ENCODE measurements at places on chromosomes 3 and 15.
A peak's percentile ranks its signal among the peaks of the same experiment; 100 is the strongest.

- no peak for DNase-seq
Observed at GRCh38 chr3:116586285-116586944, 123.2 kb upstream of the TUSC7 start.

GRCh38 chr3:114005481-114005880 is 50.8 kb downstream of the CCDC191 start:
- DNase-seq = peak; percentile 72

DNA sequence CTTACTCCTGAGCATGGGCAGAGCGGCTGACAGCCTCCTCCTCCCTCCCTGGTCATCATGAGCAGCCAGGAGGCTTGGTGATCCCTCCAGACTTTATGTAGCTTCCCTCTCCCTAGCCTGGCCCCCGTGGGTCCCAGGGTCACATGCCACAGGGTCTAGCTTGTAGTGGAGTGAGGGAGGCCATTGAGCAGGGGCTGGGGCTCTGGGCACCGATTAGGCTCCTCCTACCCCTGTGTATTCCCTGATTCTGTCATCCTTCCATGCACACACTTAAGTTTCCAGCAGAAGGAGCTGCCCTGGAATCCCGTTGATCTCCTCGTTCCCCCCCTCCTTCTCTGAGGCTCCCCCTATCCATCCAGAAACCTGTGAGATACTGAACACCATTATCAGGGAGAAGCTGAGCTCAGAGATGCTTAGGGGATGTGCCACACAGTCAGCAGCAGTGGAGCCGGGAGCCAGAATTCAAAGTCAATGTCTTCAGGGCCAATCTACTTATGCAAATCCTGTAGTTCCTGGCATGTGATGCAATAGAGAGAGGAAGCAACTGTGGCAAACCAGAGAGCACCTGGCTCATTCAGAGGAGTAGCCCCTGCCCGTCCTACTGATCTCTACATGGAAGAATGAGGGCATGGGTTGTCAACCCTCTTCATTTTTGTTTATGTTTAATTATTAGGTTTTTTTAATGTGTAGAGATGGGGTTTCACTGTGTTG is 17.2 kb downstream of the CCDC33 start:
- DNase-seq = no peak

GRCh38 chr15:25091421-25092158 is 136.8 kb downstream of the SNRPN start:
- DNase-seq = no peak

GRCh38 chr15:46636206-46636605 is 1001.4 kb downstream of the SQOR start:
- no peak for DNase-seq

DNA sequence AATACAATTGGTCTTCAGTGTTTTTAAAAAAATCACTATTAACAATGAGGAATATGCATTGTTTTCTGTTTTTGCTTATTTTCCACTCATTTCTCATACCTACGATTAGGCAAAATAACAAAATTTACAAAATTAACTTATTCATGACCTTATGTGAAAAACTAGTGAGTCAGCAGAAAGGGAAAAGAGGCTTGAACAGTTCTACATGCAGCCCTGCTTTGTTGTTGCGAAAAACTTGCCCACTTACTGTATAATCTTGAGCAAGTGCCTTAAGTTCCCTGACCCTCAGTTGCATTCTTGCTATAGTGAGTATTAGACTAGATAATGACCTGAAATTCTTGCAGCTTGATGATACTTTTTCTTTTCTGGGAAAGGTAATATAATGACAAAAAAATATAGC is 551.1 kb upstream of the BCHE start:
- no peak for DNase-seq

GRCh38 chr15:70505411-70505919 is 257.9 kb downstream of the UACA start:
- peak; percentile 29 for DNase-seq

GRCh38 chr3:186216900-186217819 is 108.3 kb upstream of the ETV5 start:
- DNase-seq = no peak

GRCh38 chr3:78913711-78914110 is 854.1 kb downstream of the ROBO1 start:
- no peak for DNase-seq

- no peak for DNase-seq
Observed at GRCh38 chr3:70853161-70853944, 540.9 kb upstream of the MDFIC2 start.

GRCh38 chr15:47609693-47610092 is 107.6 kb upstream of the SEMA6D start:
- no peak for DNase-seq

GRCh38 chr3:108388136-108389132 is 92.1 kb downstream of the HHLA2 start:
- no peak for DNase-seq

DNA sequence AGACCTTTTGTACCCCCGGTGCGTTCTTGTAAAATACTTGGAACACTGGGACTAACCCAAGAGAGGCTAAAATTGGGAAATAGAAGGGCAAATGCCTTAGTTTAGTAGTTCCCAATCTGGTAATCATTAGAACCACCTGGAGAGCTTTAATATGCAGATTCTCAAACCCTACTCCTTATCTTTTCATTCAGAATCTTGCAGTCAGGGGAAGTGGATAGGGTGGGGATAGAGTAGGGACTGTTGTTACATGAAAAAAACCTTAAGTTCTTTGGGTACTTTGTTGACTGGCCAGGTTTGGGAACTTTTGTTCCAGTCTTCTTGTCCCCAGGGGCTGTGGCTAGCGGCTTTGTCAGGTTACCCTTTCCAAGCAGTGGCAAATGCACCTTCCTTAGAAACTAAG is 15.9 kb downstream of the MAPKBP1 start:
- DNase-seq = no peak

GRCh38 chr3:14329842-14330241 is 72.6 kb upstream of the SLC6A6 start:
- no peak for DNase-seq

- no peak for DNase-seq
Observed at GRCh38 chr15:45134682-45135604, 5.1 kb downstream of the DUOX1 start.

DNA sequence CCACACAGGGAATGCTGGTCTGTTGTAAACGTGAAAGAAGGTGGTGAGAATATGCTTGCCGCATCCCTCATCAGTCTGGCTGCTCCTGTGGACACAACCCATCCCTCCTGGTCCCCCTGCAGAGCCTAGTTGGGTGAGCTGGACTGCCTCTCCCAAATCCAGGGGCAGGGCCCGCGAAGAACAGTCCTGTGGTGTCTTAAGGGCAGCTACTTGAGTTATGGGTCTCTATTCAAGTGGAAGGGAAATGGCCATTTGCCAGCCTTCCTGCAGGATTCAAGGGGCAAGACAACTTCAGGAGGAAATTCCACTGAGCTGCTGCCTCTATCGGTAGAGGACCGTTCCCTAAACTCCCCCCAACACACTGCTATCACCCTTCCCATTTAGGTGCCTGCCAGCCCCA is 98.9 kb downstream of the IQSEC1 start:
- DNase-seq = no peak

- no peak for DNase-seq
Observed at GRCh38 chr15:75565062-75565970, 13.8 kb downstream of the PTPN9 start.

DNA sequence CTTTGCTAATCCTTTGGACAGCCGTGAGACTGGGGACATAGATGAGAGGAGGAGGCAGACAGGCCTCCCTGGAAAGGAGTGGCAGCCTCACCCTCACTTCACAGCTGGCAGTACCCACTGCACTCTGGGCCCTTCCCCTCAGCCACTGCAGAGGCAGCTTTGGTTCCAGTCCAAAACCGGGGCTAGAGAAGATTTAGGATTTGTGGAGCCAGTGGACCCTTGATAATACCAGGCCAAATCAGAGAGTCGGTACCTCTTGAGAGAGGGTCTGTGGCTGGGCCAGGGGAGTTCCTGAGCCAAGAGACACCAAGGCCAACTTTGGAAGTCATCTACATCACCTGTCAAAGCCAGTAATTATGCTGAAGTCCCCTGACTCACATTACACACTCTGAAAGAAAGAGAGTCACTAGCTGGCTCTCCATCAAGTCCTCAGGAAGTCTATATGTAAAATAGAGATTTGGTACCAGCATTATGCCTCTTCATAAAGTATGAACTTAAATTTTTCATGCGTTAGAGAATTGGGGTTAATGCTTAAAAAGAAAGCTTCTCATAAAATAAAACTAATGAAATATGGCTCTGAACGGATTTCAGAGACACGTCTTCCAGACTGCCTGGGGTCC is 244.1 kb upstream of the SEMA6D start:
- DNase-seq = no peak

GRCh38 chr3:53169045-53169831 is 8.2 kb downstream of the PRKCD start:
- DNase-seq = no peak

- DNase-seq = no peak
Observed at GRCh38 chr3:110139048-110139447, 801.7 kb upstream of the DPPA4 start.

DNA sequence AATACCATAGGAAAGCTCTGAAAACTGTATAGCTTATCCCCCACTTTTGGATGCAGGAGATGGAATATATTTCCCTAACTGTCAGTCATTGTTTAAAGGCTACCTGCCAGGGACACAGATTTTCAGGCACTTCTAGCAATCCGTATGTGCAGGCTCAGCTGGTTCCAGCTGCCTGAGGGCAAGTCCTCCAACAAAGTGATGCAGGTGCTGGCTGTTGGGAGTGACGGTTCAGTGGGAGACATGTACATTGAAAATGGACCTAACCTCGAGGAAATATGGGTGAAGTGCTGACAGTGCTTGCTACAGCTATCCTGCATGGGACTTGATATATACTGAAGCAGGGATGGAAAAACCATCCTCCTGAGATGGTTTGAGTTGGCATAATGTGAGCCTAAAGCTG is 153.1 kb upstream of the GAP43 start:
- DNase-seq = no peak

DNA sequence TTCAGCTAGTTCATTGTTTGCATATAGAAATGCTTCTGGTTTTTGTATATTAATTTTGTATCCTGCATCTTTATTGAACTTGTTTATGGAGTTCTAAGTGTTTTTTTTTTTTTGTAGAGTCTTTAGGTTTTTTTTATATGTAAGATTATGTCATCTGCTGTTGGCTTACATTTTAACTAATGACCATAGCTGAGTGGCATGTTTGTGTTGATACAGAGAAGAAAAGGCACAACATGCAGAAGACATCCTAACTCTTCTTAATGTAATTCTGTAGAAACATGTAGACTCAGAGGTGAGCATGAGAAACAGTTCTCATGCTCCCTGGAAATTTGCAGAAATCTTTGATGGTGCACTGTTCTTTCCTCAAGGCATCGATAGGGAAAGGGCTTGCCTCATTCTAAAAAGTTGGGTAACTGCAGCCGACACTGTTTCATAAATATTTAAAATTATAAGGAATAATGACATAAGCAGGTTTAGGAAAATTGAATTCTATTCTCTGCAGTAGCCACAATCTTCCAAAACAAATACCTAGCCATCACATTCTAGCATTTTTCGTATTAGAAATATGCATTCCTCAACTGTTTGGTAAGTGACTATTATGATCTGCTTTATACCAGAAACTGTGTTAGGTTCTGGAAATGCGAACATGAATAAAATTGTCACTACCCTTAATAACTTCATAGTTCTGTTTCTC is 499.6 kb upstream of the KCNMB2 start:
- no peak for DNase-seq

- no peak for DNase-seq
Observed at GRCh38 chr15:71532994-71533393, 277.4 kb upstream of the NR2E3 start.

GRCh38 chr3:53570709-53571108 is 76.3 kb downstream of the CACNA1D start:
- no peak for DNase-seq

DNA sequence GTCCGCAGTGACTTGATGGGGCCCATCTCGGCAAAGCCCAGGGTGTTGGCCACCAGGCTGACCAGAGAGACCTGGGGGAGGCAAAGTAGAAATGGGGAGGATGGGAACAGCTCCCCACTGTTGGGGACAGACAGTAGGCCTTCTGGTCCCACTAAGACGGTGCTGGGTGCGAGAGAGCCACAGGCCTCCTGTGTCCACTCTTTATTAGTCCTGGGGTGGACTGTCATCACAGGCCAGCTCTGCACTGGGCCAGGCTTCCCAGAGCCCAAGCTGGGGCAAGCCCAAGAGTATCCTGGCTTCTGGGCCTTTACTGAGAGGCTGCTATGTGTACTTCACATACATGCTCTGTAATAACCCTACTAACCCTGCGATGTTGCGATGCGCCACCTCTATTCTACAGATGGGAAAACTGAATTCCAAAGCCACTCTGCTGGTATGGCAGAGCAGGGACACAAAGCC is 66.4 kb downstream of the EXOG start:
- no peak for DNase-seq

DNA sequence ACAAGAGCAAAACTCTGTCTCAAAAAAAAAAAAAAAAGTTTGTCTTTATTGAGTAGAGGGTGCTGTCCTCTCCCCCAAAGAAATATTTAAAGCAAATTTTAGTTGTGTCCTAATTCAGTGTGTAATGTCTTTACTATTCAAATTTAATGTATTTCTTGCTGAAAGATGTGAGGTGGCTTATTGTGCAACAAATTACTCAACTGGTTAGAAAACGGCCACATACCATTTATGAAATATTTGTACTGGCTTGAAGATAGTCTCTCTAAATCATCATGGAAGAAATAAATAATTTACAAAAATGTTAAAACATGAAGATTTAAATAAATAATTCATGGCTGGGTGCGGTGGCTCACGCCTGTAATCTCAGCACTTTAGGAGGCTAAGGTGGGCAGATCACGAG is 63.0 kb downstream of the SLTM start:
- DNase-seq = no peak

DNA sequence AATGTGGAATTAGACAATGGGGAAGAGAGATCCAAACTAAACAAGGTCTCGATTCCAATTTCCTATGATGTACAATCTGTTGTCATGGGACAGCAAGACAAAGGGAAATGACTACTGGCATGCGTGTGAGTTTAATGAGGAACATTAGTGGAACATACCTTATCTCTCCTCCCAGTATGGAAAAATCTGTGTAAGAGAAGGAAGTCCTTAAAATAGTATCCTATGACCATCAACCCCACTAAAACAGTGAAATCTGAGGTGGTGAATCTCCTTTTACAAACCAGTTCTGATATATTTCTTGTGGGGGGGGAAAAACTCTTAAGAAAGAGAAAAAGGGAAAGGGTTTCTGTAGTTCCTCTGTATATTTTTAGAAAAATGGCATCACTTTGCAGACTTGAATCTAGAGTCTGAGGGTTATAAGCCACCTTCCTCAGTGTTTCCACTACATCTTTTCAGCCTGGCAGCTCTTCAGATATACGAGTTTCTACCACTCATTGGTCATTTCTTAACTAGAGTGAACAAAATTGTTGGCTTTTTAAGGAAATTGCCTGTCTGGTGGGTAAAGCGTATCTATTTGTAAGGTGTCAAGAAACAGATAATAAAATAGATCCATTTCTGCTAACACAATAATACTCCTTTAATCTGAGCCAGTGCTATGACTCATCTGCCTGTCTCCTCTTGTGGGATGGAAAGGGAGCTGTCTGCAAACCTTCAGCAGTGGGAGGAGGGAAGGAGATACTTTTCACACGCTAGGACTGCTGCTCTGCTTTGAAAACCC is 3.0 kb upstream of the TNFAIP8L3 start:
- DNase-seq = no peak

All from CD4-positive, alpha-beta T cell treated with Interleukin-15 for 1 hour (primary cell).